ENCODE measurements at places on chromosomes 16 and 17. TPM values are rescaled to one million over a fixed set of nuclear protein-coding genes. Genes with fewer than 3 reads are reported as not detected.

Gene CHST5
- total RNA-seq: not detected

Gene KRT12
- total RNA-seq: not detected

Gene KRT222
- total RNA-seq: not detected

Gene ABCC3
- 0.68 TPM for total RNA-seq

Gene ERBB2
- 5.8 TPM for total RNA-seq

Gene WFDC1
- not detected for total RNA-seq

Gene MFAP4
- total RNA-seq: not detected

Gene KRT32
- not detected for total RNA-seq

Gene ABCA6
- total RNA-seq: 1.1 TPM

Gene RNF166
- 324 TPM for total RNA-seq

Gene ACAP1
- total RNA-seq: 496 TPM

Gene HBA2
- 0.68 TPM for total RNA-seq

Gene FBXW10B
- total RNA-seq: 0.65 TPM

Gene EPOP
- total RNA-seq: 0.71 TPM

Gene FN3K
- 12.2 TPM for total RNA-seq

Gene RCVRN
- total RNA-seq: not detected

Gene DHRS7C
- total RNA-seq: not detected

Gene KCNG4
- total RNA-seq: not detected

Gene TMEM235
- not detected for total RNA-seq

Gene PALB2
- 6.2 TPM for total RNA-seq

Gene SLC52A1
- 0.44 TPM for total RNA-seq

Gene AATF
- total RNA-seq: 39.7 TPM

Gene CYGB
- not detected for total RNA-seq

Gene KREMEN2
- total RNA-seq: not detected

Gene CXCL16
- 3.4 TPM for total RNA-seq

Gene IGFALS
- total RNA-seq: 1.1 TPM

Gene MMP2
- total RNA-seq: not detected

Gene SLC16A11
- total RNA-seq: 1.4 TPM

Gene TMC5
- total RNA-seq: not detected

Gene NATD1
- total RNA-seq: 8.9 TPM

Gene MYH1
- total RNA-seq: not detected

Gene PLA2G10
- not detected for total RNA-seq

Gene ODF4
- total RNA-seq: not detected

Gene HEXIM1
- total RNA-seq: 38.3 TPM

Gene BCAR1
- not detected for total RNA-seq

Gene KCNJ18
- not detected for total RNA-seq

Gene CAPNS2
- total RNA-seq: not detected

Gene CENPV
- 22.2 TPM for total RNA-seq

Gene SP6
- 0.16 TPM for total RNA-seq

Gene PKMYT1
- total RNA-seq: 0.93 TPM

Gene NUPR1
- total RNA-seq: 0.11 TPM

Gene ARL17B
- 41.7 TPM for total RNA-seq

Gene NPIPB9
- total RNA-seq: 2.9 TPM

Gene PYY
- total RNA-seq: not detected
